ENCODE measurements at places on chromosomes 2 and 18. TPM values are rescaled to one million over a fixed set of nuclear protein-coding genes. Genes with fewer than 3 reads are reported as not detected.

Gene XPO1
- 184 TPM for total RNA-seq

- DNase-seq = no peak
Measured at GRCh38 chr18:43073771-43074170, 41.7 kb downstream of the RIT2 start.

Gene CD207
- not detected for total RNA-seq

DNA sequence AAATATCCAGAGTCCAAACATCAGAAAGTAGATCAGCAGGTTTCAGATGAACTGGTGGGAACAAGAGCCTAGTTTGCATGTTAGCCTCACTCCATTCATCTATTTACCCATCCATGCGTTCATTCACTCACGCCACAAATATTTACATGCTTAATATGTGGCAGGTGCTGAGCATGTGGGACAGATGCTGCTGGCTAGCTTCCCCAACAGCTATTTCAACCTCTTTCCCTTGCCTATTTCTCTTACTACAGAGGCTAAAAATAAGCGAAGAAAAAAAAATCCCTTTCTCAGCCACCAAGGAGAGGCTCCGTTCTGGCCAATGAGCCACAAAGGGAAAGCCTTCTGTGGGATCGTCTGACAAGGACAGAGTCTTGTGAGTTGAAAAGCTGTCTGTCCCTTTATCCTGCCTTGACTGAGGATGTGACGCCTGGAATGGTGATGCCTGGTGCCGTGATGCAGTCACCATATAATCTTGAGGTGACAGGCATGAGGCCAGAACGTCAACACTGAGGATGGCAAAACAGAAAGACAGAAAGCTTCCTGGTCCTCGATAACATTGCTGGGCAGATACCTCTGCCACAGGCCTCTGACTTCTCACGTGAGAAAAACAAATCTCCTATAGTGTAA is 78.2 kb downstream of the KCTD1 start:
- DNase-seq = no peak

Gene SNRPD1
- total RNA-seq = 134 TPM

- DNase-seq = no peak
Measured at GRCh38 chr2:182911813-182912517, 45.5 kb upstream of the FRZB start.

DNA sequence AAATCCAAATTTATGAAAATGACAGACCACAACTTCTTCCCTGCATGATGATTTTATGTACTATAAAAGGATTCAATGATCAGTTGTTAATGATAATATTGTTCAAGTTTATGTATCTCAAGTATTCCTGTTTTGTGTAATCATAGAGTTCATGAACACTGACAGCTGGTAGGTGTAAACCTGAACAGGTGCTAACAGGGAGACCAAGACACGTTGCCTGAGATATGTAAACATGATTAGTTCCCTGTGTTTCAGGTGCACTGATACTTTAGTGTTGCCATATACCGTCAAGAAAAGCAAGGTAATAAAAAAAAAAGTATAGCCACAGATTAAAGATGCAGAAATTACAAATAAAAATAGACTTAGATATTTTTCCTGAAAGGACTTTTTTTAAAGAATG is 131.8 kb downstream of the BAZ2B start:
- no peak for DNase-seq

DNA sequence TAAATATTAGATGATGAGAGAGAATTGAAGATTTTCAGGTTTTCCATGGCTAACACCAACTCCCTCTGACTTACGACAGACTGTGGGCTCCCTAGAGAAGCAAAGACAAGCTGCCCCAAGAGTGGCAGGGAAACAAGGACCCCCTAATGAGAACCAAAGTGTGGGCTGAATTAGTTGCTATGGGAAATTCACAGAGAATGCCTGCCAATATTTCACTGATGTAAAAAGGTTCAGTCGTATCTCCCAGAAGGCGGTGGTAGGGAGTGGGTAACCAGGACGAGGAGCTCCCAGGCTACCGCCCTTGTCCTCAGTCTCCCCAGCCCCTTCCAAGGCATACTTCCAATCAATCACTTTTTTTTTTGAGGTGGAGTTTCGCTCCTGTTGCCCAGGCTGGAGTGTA is 113.6 kb downstream of the LAMA1 start:
- DNase-seq = no peak

GRCh38 chr2:144546933-144547332 is 27.0 kb upstream of the ZEB2 start:
- DNase-seq = no peak

Gene IL36A
- not detected for total RNA-seq

GRCh38 chr2:75204833-75205232 is 5.5 kb upstream of the TACR1 start:
- DNase-seq = no peak

Gene TMEM163
- total RNA-seq = 0.12 TPM

Gene SERPINB5
- total RNA-seq = 19.5 TPM

Gene RFTN2
- total RNA-seq = not detected

GRCh38 chr2:202140522-202141252 is 67.6 kb downstream of the KIAA2012 start:
- DNase-seq = no peak

Gene CFAP65
- 0.52 TPM for total RNA-seq

DNA sequence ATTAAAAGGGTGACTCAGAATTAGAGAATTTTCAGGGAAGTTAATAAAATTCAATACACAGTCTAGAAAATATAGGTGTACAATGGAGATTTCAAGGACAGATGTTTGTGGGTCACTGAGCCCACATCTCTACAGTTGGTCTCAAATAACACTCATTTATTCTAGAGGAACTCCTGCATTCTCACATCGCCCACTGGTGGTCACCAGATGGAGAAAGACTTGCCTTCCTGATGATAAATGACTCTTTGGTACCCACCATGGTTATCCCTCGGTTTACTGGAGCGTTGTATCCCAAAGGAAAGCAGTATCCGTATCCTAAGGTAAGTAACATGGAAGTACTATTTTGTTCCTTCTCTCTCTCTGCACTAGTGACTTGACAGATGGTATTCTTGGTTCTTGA is 1297.1 kb downstream of the DPP10 start:
- DNase-seq = no peak

DNA sequence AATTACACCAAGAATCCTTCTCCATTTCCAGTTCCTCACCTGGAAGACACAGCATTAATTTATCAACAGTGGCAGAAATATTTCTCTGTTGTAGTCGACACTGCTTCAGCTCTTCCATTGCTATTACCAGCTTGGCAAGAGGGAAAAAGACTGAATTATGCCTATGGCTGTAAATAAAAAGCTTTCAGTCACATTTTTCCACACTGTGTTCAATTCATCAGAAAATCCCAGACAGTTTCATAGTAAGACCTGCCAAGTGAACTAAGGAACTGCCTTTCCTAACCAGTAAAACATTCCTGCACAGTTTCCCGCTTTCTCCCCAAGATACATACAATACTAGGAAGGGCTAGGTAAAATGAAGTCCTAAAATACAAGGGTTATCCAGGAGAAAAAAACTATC is 94.7 kb downstream of the EXOC6B start:
- no peak for DNase-seq

DNA sequence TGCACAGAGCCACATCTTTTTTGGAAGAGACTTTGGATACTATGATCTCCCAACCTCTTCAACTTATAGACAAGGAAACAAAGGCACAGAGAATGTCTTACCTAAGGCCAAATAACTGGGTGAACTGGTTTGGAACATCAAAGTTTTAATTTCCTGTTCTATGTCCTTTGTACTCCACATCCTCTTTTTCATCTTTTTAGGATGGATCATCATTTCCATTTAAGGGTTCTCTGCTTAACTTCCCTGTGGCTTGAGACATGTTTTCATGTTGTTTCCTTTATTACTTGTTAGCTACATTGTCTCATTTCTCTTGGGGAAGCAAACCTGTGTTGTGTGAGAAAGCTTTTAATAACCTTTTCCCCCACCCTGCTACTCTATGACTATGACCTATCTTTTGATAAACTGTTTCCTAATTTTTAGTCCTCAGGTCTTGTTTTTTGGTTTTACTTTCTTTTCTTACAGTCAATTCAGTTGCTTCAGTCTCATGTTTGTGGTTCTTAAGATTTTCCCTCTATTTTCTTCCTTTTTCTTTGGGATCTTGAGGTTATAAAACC is 22.5 kb upstream of the RMND5A start:
- DNase-seq = no peak

DNA sequence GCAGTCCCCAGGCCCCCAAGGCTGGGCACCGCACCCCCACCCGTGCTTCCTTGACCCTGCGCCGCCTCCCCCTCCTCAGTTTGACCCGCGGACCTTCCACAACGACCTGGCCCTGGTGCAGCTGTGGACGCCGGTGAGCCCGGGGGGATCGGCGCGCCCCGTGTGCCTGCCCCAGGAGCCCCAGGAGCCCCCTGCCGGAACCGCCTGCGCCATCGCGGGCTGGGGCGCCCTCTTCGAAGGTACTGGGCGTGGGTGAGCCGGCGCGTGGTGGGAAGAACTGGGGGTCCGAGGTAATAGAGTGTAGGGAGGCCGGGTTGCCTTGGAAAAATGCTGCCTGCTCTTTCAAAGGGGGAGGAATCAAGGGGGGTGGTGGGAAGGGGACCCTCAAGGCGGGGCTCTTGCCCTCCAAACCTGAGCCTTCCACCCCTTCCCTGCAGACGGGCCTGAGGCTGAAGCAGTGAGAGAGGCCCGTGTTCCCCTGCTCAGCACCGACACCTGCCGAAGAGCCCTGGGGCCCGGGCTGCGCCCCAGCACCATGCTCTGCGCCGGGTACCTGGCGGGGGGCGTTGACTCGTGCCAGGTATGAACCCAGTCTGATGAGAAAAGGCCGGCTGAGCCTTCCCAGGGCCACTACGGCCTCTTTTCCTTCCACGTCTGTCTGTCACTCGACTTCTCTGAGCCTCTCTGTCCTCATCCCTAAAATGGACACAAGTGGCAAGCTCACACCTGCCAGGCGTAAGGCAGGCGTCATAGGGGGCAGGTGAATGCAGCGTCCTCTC is 2.6 kb downstream of the PRSS56 start:
- no peak for DNase-seq

Gene EGR4
- 0.37 TPM for total RNA-seq

GRCh38 chr18:77099485-77100370 is 32.9 kb downstream of the MBP start:
- no peak for DNase-seq

Gene NAT8
- total RNA-seq = not detected

DNA sequence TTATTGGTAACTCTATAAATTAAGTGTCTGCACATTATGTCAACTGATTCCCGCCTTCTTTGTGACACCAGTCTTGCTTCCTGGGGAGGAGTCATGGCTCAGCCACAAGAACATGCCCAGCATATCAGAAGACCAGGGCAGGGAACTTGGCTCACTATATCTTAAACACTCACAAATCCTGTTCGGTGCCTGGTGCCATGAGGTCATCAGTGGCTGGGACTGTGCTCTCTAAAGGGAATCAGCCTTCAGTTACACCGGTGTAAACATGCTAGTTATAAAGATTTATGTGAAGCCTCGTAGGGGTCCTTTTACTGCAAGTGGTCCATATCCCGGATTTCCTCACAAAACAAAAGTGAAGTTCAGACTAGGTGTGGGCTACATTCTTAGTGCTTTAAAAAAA is 73.1 kb upstream of the ZNF521 start:
- no peak for DNase-seq

DNA sequence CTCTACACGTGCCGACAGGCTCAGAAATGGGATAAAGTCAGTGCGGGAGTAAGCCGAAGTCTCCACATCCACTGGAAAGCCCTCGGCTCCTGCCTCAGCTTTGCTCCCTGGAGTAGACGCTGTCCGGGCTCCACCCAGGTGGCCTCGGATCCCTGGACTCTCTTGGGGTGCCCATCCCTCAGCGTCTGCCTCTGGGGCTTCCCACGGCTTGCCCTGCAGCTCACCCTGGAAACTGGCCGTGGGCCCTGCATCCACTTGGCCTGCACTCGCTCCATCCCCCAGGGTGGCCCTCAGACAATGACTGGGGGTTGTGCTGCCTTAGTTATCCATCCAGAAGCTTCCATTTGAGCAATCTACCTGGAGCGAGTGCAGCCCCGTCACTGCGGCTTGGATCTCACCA is 36.2 kb upstream of the TAF1B start:
- no peak for DNase-seq

- DNase-seq = no peak
Measured at GRCh38 chr2:158460632-158461297, 4.0 kb downstream of the PKP4 start.

DNA sequence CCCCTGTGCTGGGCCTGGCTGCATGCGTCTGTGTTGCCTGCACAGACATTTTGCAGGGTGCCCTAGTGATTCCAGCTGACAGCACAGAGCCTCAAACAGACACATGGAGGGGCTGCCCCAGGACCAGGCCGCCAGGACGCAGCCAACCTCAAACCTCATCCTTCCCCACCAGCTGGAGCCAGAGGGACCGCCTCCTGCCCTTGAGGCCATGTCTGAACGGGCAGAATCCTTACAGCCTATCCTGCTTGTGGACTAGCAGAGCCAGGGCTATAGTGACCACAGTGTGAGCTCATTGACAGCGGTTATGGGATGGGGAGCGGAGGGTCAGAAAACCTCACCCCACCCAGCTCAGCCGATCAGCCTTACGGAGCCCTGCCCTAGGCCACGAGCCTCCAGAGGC is 22.4 kb downstream of the ODC1 start:
- DNase-seq = no peak

DNA sequence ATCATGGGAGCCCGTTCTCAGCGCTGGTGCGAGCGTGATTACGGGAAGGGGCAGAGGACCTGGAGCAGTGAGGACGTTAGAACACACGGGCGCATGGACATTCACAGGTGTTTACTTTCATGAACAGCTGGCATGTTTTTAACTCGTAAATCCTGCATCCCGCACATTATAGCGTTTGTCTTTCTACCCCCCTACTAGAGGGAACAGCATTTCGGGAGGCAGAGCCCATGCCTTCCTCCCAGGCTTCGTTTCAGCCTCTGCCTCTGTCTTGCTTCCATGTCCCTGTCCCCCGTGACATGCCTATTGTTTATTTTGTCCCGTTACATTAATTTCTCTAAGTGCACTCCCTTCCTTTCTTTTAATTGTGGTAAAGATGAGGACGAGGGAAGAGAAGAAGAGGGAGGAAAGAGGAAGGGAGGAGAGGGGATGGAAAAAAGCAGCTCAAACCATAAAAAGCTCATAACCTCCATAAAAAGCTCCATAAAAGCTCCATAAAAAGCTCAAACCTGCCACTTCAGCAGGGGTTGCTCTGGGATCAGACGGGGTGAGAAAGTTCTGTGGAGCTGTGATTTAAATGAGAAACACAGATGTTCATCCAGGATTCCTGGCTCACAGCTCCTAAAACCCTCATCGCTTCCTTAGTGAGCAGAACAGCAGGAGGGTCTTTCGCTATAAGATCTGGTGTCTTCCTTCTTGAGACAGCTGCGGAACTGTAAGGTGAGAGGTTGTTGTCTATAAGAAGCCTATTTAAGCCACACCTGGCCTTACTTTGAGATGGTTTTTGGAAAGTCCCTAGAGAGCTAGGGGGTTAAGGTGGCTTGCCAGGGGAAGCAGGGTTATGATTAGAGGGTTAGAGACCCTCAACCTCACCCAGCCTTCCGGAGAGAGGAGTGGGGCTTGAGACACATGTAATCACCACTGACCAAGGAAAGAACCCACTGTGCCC is 66.6 kb upstream of the SNTG2 start:
- DNase-seq = no peak

DNA sequence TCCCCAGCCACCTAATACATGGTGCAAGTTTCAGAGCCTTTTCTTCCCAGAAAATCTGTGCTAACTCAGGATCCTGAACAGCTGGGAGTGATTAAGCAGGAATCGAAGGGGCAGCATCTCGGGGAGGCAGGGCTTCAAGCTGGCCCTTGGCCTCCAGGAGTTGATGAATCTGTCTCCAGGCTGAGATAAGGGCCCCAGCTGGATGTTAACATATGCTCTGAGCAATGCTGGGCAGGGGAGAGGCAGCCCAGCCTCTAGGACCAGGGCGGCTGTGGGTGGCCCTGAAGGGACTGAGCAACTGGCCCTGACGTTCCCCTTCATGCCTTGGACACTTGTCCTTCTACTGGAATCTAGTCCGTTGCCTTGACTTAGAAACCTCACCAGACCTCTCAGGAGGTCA is 84.1 kb upstream of the EPC2 start:
- no peak for DNase-seq

Measured in HCT116 (cell line).